Activated CD4-positive, alpha-beta T cell treated with anti-CD3 and anti-CD28 coated beads, Interleukin-2, amount 50 U/mL, for 1 hour (primary cell): ENCODE measurements at places on chromosomes 7 and 10.

DNA sequence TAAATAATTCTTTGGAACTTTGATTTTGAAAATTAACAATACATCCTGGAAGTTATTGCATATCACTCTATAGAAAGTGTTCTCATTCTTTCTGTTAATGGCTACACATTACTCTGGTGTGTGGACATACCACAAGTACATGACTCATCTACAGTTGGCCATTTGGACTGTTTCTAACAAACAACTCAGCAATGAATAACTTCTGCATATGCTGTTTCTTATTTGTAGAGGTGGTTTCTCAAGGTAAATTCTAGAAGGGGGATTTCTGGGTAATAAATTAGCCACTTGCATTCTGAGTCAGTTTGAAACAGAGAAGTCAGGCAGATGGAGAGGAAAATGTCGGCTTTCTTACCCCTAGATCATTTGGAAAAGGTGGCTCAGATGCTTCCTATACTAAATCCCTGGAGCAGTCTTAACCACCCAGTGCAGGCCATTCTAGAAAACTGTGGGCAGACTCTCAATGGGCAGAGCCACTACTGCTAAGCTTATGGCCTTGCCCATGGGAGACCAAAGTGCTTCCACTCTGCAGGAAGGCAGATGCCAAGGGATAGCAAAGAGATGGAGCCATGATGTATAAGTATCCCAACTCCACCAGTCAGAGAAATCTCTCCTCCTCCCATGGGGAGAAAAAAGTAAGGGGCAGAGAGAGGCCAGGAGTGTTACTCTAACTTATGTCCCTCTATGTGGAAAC, 194.0 kb upstream of the PLPP4 start:
- no peak for DNase-seq

- no peak for DNase-seq
Observed at GRCh38 chr10:120755771-120756170, 95.4 kb upstream of the WDR11 start.

DNA sequence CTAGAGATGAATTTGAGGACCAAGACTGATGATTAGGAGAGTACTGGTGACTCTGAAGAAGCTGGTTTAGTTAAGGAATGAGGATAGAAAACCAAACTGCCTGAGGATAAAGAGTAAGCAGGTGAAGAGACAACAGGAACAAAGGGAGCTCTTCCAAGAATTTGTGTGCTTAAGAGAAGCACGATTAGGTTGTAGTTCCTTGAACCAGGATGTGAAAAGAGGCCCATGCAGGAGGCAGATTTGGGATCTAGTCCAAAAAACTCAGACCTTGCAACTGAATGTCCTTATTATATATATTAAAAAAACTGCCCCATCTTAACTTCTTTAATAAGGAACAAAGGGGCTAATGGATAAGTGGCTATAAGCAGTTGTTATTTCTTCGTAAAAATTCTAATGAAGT, 150.4 kb downstream of the SKAP2 start:
- DNase-seq = no peak

DNA sequence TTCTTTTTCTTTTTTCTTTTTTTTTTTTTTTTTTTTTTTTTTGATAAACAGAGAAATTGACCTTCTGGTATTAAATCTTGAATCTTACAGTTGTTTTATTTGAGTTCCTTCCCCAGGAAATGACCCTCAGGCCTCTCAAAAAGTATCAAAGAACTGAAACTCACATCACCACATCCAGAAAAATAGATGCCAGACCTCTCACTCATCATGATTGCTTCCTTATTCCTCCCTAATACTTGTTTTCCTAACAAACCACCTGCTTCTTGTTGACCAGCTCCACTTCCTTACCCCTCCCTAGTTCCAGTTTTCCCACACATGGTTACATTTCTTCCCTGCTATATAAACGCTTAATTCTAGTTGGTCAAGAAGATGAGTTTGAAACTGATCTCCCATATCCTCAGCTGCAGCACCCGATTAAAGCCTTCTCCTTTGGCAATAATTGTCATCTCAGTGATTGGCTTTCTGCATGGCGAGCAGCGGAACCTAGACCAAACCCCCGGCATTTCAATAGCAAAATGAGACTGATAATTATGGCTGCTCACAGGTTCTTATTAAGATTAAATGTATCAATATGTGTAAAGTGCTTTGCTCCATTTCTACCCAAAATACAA, 681.1 kb upstream of the AUTS2 start:
- DNase-seq = no peak

- no peak for DNase-seq
Observed at GRCh38 chr10:11869743-11870460, 46.7 kb downstream of the PROSER2 start.

DNA sequence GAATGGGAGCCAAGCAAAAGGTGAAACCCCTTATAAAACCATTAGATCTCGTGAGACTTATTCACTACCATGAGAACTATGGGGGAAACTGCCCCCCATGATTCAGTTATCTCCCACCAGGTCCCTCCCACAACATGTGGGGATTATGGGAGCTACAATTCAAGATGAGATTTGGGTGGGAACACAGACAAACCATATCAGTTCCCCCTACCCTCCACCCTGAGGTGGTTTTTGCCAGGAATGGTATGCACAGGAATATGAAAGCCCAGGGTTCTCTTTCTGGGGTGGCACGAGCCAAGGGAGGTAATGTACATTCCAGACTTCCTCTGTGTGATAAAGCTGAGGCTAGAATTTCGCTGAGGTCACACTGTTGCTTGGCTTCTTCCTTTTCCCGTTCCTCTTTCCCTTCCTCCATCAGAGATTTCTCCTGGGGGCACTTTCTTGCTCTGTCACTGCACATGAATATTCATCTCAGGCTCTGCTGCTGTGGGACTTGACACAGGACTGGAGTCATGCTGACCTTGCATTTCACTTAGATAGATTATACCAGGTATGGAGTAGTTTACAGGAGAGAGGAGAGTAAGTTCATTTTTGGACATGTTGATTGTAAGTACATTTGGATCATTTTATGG, 347.0 kb upstream of the MTPN start:
- DNase-seq = no peak

GRCh38 chr10:48811917-48812316, 127.2 kb downstream of the WDFY4 start:
- no peak for DNase-seq

DNA sequence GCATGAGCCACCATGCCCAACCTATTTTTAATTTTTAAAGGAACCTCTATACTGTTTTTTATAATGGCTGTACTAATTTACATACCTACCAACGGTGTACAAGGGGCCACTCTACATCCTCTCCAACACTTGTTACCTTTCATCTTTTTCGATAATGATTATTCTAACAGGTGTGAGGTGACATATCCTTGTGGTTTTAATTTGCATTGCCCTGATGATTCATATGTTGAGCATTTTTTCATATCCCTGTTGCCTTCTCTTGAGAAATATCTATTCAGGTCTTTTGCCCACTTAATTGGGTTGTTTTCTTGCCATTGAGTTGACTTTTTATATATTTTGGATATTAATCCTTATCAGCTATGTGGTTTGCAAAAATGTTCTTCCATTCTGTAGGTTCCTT, 167.0 kb downstream of the CTTNBP2 start:
- no peak for DNase-seq

GRCh38 chr10:2509081-2509531, 558.2 kb upstream of the PFKP start:
- no peak for DNase-seq

DNA sequence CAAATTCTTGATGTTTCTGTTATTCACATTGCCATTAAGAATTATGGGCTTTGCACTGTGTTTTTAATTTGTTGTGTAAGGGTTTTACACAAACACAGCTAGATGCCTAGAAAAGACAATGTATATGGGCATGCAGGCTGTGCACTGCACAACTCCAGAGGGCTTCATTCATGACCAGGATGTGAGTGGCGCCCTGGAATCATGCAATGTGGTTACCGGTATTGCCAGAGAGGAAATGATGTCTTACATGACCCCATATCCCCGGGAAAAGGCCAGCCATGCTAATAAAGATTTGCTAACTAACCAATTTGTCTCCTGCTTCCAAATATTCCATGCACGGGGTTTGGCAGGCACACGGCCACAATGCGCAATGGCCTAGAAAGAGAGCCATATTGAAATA, 16.9 kb downstream of the KCNMA1 start:
- DNase-seq = no peak

GRCh38 chr10:86500846-86501245, 20.7 kb downstream of the WAPL start:
- DNase-seq = no peak

DNA sequence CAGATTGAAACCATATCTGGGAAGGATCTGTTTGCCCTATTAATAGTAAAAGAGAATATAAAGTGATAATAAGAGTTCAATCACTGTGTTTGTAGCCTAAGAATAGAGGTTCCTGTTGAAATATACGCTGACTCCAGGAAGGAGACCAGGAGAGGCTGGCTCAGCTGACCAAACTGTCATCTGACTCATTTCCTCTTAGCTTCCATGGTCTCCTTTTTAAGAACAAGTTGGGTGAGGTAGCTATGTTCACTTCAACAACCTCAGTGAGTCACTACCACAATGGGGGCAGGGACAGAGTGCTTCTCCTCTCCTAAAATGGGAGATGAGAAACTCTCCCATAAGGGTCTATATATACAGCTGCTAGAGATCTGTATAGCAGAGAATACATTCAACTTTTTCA, 543.3 kb downstream of the CALN1 start:
- DNase-seq = no peak

DNA sequence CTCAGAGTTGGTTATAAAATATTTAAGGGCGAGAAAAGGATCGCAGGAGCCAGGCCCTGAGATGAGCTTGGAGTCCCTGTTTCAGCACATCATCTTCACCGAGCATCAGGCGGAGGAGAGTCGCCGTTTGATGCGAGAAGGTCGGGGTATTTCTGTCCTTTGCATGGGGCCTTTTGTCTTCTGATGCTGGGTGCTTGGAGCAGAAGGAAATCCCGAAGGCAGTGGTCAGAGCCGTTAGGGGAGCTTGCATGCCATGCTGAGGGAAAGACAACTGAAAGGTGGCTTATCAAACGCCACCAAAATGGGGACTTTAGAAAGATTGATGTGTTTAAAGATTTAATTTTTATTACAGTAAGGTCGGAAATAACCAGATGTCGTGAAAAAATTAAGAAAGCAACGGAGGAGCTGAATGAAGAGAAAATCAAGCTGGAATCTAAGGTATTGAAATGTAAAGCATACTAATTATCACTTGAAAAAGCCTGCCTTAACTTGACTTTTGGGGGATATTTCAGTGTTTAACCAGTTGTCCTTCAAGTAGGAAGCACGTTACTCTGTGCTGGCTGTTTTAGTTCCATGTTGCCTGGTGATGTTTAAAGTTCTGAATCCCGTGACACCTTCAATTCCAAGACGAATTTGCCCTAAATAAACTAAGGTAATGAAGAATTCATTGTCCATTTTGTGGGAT, 845 bp downstream of the CCDC172 start:
- no peak for DNase-seq
